ENCODE measurements at places on chromosomes 3 and 15.

GRCh38 chr3:165744025-165744424, 93.2 kb downstream of the BCHE start:
- DNase-seq, result no peak

- no peak for DNase-seq
Observed at GRCh38 chr3:180947761-180948390, 35.4 kb downstream of the FXR1 start.

DNA sequence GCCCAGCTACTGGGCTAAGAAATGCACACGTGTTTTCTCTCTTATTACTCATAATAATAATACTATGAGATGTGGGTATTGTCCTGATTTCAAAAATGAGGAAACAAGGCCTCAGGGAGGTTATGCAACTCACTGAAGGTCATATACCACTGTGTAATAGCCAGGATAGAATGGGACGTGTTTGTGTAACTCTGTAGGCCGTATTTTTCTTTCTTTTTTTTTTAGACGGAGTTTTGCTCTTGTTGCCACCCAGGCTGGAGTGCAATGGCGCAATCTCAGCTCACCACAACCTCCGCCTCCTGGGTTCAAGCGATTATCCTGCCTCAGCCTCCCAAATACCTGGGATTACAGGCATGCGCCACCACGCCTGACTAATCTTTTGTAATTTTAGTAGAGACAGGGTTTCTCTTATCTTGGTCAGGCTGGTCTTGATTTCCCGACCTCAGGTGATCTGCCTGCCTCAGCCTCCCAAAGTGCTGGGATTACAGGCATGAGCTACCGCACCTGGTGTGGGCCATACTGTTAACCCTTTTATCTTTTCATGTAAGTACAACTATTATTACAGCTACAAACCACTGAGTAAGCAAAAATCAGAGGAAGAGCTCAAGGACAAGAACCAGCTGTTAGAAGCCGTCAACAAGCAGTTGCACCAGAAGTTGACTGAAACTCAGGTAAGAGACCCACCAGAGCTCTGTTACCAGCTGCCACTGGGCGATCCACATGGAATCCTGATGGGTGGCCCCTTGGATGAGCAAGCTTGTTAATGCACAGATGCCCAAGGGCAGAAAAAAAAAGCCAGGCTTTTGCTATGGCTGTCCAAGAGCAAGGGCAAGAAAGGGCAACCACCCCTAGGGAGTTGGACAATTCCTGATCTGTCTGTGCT, 6.7 kb downstream of the KNSTRN start:
- no peak for DNase-seq

DNA sequence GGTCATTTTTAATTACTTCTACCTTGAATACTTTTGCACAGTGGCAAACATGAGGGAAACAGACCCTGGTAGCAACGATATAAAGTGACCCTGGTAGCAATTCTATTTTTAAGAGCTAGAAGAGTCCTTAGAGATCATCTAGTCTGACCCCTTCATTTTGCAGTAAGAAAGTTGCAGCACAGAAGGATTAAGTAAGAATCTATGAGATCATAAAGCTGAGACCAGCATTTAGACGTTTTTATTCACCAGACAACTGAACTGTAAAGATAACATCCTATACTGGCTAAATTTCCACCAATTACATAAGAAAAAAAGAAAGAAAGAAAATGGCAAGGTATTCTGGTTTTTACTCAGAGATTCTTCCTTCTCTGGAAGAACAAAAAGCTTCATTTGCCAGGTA, 49.9 kb downstream of the LRRFIP2 start:
- no peak for DNase-seq

DNA sequence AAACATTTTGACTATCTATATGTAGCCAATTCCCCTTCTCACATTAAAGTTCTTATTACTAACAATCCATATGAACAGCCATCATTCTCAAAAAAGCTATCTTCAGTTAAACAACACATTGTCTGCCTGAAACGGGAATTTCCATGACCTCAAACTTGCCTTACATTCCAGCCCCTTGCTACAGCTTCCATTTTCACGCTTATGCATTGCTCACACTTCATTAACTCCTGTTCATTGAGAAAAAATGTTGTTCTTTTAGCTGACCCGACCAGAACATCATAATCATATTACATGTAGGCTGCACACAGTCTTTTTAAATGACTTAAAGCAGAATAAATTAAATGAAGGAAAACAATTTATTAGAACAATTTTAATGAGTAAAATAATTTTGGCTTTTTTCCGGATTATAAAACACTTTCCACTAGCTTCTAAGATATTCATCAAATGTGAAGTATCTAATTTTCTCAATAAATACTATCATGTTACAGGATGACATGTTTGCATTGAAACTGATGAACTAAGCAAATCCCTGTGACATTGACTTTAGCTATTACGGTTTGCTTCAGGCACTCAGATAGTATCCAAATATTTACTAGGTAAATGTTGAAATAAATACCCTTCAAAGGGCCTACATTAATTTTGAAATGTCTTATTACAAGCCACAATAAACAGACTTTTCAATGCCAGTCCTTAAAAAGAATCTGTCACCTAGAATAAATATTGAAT, 49.9 kb downstream of the P3H2 start:
- no peak for DNase-seq

Measured in CD4-positive, alpha-beta T cell treated with Interleukin-2 at 100 ng/mL for 4 hours (primary cell).